Iris pigment epithelial cell (primary cell): ENCODE measurements at places on chromosomes 11 and 22.

DNA sequence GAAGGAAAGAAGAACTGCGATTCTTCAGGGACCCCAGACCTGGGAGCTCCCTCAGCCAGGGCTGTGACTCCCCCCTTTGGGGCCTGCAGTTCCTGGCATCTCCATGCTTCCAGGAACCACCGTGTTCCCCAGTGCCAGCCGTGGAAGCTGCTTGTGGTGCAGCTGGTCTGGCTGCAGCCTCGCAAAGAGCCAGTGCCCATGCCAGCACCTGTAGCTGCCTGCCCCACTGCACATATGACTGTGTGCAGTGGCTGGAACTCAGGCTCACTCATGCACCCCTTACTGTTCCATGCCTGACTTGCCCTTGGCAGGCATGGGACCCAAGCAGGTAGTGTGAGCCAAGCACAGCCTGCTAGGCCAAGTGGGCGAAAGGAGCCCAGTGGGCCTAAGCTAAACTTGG is 401.3 kb downstream of the LRRC4C start:
- DNase-seq: no peak

GRCh38 chr22:45629469-45630089 is 42.1 kb upstream of the ATXN10 start:
- DNase-seq: no peak

DNA sequence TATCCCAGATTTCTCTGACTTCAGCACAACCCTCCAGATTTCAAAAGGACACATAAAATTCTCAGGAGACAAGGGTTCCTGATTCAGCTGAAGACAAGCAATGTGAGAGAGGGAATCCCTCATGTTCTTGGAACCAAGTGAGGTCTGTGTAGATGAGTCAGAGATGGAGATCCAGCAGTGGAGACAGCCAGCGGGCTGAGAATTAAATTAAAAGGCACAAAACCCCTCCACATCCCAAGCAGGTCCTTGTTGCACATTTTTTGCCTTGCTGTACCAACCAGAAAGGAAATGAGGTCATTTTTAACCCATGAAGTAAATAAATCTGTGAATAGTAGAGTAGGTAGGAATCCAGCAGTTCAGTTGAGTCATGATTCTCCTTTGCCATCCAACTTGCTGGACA is 9.7 kb downstream of the MTNR1B start:
- DNase-seq: peak; percentile 52

DNA sequence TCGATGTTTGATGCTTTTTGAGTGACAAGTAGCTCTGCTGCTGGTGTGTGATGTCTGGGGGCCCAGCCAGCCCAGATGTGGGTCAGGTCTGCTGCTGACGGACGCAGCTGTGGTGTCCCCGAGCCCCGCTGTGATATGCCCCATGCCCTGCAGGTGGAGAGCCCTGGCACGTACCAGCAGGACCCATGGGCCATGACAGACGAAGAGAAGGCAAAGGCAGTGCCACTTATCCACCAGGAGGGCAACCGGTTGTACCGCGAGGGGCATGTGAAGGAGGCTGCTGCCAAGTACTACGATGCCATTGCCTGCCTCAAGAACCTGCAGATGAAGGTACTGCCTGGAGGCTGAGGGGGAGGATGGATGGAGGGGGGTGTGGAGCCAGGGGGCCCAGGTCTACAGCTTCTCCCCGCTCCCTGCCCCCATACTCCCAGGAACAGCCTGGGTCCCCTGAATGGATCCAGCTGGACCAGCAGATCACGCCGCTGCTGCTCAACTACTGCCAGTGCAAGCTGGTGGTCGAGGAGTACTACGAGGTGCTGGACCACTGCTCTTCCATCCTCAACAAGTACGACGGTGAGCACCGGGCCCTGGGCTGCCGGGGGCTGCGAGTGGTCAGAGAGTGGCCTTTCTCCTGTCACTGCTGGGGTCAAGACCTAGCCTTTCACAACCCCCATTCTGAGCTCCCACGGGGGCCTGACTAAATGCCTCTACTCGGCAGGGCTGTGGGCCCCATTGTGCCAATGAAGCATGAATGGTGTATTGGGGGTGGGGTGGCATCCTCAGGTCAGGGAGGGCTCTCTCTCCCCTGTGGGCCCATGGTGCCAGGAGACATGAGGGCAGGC is 7.3 kb downstream of the AIP start:
- no peak for DNase-seq

DNA sequence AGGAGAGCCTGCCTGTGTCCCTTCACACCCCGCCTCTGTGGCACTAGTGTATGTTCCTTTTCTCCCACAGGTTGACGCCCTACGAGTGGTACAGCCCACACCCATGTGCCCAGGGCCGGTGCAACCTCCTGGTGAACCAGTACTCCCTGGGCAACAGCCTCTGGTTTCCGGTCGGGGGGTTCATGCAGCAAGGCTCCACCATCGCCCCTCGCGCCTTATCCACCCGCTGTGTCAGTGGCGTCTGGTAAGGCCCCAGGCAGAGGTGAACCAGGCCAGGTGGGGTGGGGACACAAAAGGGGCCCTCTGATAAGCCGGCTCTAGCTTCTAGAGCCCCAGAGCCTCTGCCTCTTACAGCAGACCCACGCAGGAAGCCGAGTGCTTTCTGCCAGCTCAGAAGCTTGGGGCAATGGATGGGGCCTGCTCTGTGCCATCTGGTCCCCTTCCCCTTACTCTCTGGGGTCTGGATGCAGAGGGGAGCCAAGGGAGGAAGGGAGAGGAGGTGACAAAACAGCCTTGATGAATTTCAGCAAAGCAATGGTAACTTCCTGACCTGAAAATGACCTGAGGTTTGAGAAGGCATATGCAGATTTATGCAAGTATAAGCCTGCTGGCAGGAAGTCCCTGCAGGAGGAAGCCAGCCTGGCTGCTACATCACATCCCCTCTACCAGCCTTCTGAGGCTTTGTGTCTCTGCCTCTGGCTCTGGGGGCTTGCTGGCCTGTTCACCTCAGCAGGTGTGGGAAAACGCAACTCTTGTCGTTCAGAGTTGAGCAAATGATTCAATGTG is 67.0 kb upstream of the TBCEL start:
- no peak for DNase-seq

DNA sequence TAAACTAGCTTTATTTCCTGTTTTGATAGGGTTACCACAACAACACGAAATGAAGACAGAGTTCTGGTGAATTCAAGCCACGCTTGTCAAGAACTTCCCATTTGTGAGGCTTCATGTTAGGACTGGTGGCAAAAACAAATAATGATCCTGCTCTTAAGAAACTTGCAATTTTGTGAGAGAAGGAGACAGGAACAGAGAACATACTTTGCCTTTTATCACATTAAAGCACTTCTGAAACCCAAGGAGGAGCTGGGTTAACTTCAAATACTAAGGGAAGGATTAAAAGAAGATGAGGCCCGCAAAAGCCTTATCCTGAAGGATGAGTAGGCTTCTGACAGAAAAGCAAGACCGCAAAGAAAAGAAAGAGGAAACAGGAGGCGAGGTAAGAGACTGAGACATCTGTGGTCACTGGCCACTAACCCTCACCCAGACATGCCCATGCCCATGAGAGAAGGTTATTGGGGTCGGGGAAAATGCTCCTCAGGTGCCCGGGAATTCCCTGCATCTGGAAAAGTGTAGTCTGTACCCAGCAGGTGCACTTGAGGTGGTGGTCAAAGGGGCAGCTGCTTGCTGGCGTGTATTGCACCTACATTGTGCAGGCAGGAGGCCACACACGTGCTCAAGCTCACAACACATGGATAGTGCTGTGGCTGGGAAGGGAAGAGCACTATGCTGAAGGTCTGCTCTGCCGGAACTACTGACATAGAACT is 50.5 kb downstream of the MAPK1 start:
- peak; percentile 95 for DNase-seq

GRCh38 chr11:64641596-64642417 is 50.8 kb downstream of the SLC22A12 start:
- DNase-seq: no peak

GRCh38 chr22:50020606-50021005 is 8.0 kb upstream of the IL17REL start:
- no peak for DNase-seq

GRCh38 chr11:131925829-131926228 is 555.4 kb downstream of the NTM start:
- DNase-seq: no peak

- DNase-seq: peak; percentile 81
Measured at GRCh38 chr11:63738720-63739360, 29.7 kb downstream of the ZFTA start.

- peak; percentile 58 for DNase-seq
Measured at GRCh38 chr11:135075740-135076139, 663.7 kb upstream of the B3GAT1 start.

GRCh38 chr11:11463405-11463804 is 110.4 kb upstream of the CSNK2A3 start:
- no peak for DNase-seq

GRCh38 chr22:50529897-50530579 is at the start of gene TYMP:
Gene TYMP, minus strand, starts transcription at chr22:50530012. Its CDS starts 303 bp downstream, at chr22:50529709.
- DNase-seq: peak; percentile 89

DNA sequence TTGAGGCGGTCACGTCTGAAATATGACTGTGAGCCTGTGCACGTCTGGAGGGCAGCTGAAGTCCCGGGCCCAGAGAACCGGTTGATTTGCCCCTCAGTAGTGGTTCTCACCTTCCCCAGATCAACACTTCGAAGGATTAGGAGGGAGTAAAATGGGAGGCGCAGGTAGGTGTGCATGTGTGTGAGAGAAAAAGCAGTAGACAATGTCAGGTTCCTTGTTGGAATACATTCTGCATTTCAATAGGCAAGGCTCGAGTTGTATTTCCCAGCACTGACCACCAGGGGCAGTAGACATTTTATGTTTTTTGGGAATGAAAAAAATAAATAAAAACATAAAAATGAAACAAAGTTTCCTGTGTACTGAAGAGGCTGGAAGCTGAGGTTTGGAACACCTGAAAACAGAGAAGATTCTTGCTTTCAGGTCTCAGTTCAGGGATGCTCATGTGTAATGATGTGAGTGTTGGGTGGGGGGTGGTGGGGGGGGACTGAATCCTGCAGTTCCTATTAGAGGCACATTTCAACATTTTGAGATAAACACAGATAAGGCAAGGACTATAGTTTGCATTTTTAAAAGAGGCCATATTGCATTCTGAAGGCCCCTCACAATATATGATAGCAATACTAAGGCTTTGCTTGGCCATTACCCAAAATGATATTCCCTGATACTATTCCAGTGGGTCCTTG is 333.9 kb downstream of the CADM1 start:
- DNase-seq: peak; percentile 38

DNA sequence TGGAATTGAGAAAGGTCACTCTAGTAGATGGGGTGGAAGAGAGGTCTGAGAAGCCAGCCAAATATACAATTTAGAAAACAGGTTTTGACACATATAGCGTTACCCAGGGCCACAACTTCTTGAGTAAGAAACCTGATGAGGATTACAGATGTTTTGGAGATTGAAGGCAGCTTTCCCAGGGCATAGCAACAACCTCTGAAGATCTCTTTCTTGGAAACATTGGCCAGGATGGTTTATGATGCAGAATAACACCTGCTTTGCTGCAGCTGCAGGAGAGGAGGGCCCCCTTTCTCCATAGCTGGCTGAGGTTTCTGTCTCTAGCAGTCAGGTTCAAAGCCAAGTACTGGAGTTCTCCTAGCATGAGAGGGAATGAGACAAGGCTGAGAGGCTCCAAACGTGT is 75.1 kb upstream of the NUP50 start:
- DNase-seq: no peak

- DNase-seq: no peak
Measured at GRCh38 chr11:2982214-2982613, 9.9 kb downstream of the NAP1L4 start.

- no peak for DNase-seq
Measured at GRCh38 chr22:34334893-34335292, 414.6 kb upstream of the LARGE1 start.

- DNase-seq: no peak
Measured at GRCh38 chr11:1923201-1923956, 3.9 kb downstream of the TNNT3 start.

- DNase-seq: no peak
Measured at GRCh38 chr22:29328055-29328454, 12.6 kb upstream of the RASL10A start.

DNA sequence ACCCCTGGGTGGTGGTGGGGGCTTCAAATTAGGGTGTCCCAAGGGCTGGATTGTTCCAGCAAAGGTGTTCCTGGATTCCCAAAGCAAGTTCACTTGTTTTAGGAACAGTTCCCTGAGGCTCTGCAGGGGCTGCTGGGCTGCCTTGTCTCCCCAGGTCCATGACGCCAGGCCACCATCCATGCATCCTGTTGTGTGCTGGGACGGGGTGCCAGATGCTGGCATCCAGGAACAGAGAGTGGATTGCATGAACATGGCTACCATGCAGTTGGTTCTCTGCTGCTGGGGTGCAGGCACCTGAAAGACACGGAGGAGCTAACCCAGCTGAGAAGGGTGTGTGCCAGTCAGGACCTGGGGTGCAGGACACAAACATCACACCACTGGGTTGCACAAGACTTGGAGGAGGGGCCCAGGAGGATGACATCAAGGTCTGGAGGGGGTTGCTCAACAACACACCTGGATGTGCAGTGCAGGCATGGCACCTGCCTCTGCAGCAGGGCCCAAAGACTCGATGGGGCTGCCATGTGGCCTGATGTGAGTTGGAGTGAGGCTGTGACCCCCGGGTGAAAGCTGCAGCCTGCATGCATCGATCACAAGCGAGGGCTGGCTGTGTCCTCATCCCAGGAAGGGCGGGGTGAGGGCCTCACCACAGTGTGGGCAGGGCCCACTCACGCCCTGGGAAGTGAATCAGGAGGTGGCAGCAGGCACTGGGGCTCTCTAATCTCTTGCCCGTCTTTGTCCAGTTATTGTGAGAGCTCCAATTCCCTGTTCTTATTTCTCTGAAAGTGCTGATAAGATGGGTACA is 74.0 kb upstream of the CLDN5 start:
- no peak for DNase-seq
